CD4-positive, alpha-beta T cell treated with Interleukin-21 for 1 hour (primary cell): ENCODE measurements at places on chromosomes 2 and 18.

DNA sequence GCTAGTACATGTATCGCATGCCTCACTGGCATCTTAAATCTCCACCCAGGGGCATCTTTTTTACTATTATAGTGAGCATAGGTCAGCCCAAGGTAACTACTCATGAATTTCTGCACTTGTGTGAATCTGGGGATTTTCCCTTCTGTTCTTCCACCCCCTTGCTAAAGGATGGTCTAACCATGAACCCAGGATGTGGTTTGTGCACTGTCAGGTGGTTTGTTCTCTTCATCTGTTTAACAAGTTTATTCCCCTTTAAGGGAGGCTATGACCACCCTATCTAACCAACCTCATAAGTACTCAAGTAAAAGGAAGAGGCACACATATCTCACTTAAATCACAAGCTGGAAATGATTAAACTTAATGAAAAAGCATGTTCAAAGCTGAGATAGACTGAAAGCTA, 243.0 kb downstream of the RPRM start:
- DNase-seq, result peak; percentile 32

DNA sequence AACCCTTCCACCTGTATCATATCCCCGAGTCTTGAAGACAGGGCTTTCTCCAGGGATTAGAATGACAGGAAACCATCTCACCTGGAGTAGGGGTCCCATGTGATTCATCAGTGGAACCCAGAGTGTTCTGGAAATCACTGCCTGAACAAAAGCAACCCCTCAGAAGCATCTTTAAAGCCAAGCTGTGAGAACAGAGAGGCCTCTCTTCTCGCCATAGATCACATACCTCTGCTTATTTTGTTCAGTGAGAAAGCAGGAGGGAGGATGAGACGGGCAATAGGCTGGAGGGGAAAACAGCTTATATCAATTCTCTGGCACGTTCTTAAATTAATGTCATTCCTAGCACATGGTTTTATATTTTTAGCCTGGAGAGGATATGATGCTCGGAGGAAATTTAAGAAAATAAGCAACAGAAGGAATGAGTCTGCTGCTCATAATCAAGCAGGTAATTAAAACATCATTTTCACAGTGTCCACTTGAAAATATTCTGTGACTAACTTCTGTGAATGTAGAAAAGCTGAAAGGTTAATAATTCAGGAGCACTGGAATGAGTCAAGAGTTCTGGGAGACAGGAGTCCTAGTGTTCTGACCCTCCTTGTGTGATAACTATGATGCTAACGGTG, 213.6 kb upstream of the SP5 start:
- DNase-seq, result no peak

DNA sequence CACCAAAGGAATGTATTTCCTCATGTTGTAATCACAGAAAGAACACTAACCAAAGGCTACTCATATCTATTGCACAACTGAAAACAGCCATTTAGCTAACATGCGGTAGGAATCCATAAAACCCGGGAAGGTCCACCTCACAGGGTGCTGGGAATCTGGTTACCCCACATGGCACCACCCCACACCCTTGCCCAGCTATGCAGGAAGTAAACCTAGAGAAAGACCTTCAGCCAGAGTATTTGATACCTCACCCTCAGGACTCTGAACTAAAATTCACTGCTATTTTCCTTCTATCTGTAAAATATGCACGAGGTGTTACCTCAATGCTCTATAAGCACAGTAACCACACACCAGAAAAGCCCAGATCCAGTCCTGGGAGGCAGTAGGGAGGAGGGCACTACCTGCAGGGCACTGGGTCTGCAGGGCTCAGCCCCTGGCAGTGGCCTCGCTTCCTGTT, 45.8 kb downstream of the PTPN2 start:
- peak; percentile 35 for DNase-seq

DNA sequence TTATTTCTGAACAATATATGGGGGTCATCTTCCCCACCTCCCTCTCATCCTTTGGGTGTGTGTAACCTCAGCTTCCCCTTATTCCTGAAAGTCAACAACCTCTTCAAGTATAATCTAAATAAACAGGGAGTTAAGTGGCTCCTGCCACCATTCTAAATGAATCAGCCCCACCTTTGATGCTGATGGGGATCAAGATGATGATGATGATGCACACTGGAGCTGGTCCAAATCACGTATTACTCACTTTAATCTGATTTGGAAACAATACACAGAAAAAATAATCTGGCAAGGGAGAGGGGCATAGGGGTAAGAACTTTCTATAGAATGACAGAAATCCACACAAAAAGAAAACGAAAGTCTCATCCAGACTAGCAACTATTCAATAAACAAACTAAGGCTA, 7.1 kb downstream of the ACVR1 start:
- no peak for DNase-seq

DNA sequence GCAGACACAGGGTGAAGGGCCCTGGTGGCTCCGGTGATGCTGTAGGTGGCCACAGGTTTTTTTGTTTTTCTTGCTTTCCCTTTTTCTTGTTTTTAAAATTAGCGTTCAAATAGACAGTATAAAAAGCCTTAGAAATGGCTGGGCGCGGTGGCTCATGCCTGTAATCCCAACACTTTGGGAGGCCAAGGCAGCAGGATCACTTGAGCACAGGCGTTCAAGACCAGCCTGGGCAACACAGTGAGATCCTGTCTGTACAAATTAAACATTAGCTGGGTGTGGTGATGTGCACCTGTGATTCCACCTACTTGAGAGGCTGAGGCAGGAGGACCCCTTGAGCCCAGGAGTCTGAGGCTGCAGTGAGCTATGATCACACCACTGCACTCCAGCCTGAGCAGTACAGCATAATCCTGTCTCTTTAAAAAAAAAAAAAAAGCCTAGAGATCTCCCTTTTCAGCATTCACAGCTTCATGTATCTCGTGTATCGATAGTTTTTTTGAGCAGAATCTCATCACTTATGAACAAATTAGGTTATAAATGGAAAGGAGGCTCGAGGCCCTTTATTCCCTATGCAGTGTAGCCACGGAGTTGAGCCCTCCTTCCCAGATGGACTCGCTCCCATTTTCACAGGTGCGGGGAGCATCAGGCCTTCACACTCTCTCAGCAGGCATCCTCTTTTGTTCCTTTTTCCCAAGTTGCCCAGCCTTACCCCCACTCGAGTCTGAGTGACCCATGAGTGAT, 50.8 kb downstream of the EMILIN2 start:
- no peak for DNase-seq

- DNase-seq, result no peak
Observed at GRCh38 chr2:177673602-177674595, 281.3 kb downstream of the AGPS start.

GRCh38 chr18:58544616-58545337, 84.1 kb downstream of the ALPK2 start:
- no peak for DNase-seq

DNA sequence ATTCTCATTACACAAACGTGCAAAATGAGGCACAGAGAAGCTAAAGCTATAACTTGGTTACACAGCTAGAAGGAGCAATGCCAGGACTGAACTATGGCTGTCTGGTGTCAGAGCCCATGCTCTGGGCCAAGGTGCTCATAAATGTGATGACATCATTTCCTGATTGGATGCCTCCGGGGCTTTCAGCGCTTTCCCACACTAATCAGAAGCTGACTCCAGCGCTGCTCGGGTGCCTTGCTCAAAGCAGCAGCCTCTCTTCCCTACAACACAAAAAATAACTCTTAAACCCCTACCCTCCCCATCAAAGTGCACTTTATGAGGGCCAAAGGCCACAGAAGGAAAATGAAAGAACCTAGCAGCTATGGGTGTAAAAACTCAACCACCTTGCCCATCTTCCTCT, 90.7 kb downstream of the STK39 start:
- DNase-seq, result no peak
